ENCODE measurements at places on chromosomes 7 and 10.

GRCh38 chr7:1059200-1060091 lies 15.1 kb downstream of the GPR146 start:
- DNase-seq = no peak

GRCh38 chr7:123367484-123368122 lies 166.8 kb downstream of the IQUB start:
- no peak for DNase-seq

DNA sequence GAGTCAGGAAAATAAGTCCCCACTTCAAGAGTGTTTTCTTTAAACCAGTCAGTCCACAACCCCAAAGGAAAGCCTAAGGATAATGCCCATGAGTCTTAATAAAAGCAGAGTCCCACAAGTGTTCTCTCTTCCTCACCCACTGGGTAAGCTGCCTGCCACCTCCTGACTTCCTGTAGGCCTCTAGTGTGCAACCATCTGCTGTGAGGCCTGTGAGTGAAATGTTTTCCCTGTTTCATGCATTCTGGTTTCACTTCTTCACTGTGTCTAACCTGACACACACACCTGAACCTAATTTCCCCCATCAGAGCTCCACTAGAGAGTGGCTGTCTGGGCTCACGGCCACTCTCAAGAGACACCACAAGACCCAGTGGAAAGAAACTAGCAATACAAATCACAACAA lies 38.9 kb upstream of the GDF10 start:
- DNase-seq = peak; percentile 52

DNA sequence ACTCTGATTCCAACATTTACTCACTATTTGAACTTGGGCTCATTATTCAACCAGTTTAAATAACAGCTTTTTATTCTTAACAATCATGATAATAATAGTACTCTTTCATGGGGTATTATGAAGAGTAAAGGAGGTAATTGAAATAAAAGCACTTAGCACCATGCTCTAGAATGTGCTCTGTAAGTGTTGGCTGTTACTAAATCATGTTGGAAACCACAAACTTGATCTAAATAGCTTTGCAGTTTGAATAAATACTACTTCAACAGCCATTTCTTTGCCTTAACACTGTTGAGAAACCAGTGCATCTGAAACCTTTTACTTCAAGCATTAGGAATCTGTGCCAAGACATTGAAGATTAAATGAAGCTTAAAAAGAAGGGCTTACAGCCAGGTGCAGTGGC lies 7.9 kb upstream of the UPF2 start:
- no peak for DNase-seq

- no peak for DNase-seq
Observed at GRCh38 chr10:92785118-92785517, 63.2 kb upstream of the EXOC6 start.

- no peak for DNase-seq
Observed at GRCh38 chr7:98418271-98418635, 17.4 kb upstream of the BAIAP2L1 start.
